ENCODE measurements at places on chromosomes 11 and 22.

GRCh38 chr11:93895106-93895862 is 44.9 kb upstream of the VSTM5 start:
- no peak for DNase-seq

DNA sequence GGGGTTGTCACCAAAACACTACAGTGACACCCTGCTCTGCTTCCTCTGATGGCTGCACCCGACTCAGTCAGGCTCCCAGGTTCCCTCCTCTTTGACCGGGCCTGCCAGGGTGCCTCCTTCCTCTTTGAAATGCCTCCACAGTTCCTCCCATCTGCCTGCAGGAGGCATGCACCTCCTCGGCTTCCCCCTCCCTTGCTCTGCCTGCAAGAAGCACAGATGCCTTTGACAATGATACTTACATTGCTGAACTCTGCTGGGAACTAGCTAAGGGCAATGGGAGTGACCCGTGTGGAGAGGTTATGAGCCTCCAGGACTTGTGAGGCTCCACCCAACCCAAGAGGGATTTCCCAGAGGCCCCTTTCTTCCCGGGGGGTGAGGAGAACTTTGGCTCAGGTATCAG is 674.1 kb downstream of the OPCML start:
- DNase-seq: no peak

- no peak for DNase-seq
These were observed 15.9 kb upstream of the EI24 start for GRCh38 chr11:125553357-125553756.

- DNase-seq: no peak
These were observed 33.1 kb upstream of the CYB5R3 start for GRCh38 chr22:42682113-42682851.

DNA sequence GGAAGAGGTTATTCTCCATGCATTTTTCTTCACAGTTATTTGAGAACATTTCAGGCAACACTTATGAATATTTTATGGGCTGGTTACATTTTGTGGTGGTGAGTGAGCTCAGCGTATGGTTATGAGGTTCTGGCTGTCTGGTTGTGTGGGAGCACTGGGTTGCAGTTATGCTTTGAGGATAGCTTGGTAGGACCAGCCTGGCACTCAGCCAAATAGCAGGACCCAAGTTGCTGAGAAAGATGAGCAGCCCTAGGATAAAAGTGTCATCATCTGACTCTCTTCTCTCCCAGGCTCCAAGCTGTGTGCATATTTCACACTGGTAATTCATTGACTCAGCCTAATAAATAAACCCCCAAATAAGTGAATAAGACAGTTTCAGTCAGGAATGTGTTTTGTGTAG is 8.1 kb upstream of the SRSF8 start:
- no peak for DNase-seq

GRCh38 chr11:109704432-109704831 is 282.4 kb downstream of the C11orf87 start:
- DNase-seq: no peak

GRCh38 chr22:23180301-23180892 is at the start of gene BCR:
TSS of gene BCR (plus strand) at chr22:23180509. CDS start at chr22:23180961, 452 bp downstream.
- DNase-seq: no peak

DNA sequence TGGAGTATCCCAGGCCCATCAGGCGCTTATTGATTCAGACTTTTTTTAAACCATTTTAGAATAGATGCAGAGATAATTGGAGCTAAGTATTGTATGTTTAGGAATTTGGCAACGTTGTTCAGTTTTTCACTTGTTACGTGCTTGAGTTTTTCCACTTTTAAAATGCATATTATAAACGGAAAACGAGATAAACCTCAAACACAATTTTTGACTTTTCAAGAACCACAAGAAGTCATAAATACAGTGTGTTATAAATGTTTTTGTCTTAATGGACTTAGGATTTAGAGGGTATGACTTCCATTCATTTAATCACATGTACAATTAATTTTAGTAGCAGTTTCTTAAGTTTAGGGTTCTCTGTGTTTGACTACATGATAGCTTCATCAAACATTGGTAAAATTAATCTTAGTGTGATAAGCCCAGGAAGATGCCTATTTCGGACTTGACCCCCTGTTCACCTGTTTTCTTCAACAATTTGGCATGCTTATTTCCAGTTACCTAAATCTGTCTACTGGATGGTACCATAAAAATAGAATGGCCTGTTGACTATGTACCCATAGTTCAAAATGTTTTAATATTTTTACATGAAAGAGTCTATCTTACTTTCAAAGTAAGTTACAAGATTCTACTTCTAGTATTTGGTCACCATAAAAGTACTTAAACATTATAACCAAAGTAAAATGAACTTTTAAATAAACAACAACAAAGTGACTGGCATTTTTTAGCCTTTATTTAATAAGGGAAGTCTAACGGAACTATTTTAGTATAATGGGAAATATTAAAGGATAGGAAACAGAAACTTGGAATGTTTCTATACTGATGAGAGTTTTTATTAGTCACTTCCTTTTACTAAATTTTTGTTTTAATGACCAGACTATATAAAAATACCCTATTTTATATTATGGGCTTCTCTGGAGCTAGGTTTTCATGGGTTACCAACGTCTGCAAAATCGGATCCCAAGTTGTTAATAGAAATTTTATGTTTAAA is 1.4 kb downstream of the ZC3H12C start:
- no peak for DNase-seq

- no peak for DNase-seq
These were observed 252.9 kb downstream of the ETS1 start for GRCh38 chr11:128334311-128335044.

DNA sequence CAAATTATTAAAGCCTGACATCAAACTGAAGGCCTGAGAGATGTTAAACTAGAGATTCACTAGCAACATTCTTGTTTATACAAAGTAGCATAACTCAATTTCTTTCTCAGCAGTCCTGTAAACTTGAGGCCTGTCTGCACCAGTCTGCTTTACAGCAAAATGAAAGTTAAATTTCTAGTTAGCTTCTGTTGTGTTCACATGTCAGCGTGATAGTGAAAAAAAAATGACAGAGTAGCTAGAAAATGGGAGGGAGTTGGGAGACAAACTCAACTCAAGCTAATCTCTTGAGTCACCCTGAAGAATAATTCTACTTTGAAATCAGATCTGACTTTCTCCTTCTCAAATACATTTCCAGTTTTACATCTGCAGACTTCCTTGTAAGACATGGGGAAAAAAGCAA is 6.5 kb downstream of the RBFOX2 start:
- no peak for DNase-seq

- DNase-seq: no peak
These were observed 6.4 kb downstream of the CCT8L2 start for GRCh38 chr22:16586170-16586569.

DNA sequence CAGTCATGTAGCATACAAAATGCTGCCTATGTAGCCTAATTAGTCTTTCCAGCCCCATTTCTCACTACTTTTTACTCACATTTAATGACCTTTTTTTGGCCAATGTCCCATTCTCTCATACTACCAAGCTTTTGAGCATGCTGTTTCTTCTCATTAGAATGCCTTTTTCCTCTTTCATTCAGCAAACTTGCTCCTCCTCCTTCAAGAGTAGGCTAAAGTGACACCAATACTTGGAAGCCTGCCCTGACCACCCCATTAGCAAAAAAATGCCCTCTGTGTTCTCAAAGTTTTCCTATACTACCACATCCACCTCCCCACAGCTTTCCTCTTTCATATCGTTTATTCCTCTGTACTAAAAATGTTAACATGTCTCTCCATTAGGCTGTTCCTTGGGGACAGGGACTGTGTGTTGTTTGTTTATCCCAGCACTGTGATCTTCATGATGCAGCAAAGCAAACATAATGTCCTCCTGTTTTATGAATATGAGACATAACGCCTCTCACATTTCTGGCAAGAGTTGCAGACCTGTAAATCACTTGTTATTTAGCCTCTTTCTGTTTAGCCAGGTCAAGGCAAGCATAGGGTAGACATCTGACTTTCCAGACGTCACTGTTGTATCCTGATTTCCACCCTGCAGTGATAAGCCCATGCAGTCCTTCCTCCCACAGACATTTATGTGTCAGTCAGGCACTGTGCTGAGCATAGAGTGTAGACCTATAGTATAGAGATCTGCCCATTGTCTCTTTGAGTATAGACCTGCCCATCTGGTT is 62.0 kb upstream of the UCP3 start:
- no peak for DNase-seq

DNA sequence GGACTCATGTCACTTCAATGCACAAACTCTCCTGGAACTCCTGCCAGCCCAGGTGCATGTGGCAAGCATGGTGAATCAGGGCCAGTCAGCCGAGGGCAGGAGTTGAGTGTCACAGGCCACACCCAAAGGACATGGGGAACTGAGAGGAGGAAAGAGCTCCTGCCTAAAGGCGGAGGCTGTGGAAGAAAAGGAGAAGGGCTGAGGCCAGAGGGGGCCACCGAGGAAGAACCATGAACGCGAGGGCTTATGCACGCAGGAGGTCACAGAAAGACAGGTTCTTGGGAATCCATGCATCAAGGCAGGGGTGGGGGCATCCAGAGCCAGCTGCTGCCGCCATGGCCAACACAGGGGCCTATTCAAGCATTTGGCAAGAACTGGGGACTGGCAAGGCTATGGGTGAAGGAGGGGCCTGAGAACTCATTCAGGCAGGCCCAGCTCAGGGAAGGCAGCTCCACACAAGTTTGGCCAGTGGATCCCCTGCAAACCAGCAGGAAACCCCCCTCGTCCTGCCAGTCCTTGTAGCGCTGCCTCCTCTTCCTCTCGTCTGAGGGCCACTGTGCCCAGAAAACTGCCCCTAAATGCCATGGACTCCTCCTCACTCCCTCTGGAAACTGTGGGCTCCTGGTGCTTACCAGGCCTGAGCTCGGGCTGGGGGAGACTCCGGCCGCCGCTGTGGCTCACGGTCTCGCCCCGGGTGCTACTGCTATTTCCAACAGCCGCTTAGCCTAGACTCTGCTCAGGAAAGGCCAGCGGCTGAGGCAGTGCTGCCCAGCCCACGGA is 15.4 kb downstream of the PPM1F start:
- no peak for DNase-seq

GRCh38 chr22:35761037-35761436 is 43.4 kb downstream of the APOL5 start:
- no peak for DNase-seq

- no peak for DNase-seq
These were observed 679 bp downstream of the SPCS2 start for GRCh38 chr11:74949753-74950137.

DNA sequence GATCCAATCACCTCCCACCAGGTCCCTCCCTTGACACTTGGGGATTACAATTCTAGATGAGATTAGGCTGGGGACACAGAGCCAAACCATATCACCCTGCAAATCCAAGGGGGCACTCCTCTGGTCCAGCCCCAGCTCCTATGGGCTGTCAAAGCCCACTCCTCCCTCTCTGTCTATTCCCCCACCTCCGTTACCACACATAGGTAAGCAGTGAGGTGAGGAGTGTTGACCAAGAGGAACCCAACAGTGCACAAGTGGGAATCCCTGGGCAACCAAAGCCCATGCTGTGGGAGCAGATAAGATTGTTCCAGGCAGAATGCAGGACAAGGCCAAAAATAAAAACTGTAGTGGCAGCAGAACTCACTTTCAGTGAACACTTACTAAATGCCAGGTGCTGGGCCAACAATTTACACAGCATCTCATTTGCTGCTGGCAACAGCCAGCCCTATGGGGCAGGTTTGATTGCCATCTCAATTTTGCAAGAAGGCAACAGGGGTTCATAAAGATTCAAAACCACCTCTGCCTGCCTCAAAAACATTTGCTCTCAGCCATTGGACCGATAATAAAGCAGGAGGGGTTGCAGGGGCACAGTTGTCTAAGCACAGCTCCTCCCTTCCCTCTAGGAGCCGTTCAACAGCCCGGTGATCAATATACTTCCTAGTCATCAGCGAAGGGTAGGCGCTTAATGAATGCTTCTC is 8.9 kb downstream of the SDF2L1 start:
- DNase-seq: no peak

DNA sequence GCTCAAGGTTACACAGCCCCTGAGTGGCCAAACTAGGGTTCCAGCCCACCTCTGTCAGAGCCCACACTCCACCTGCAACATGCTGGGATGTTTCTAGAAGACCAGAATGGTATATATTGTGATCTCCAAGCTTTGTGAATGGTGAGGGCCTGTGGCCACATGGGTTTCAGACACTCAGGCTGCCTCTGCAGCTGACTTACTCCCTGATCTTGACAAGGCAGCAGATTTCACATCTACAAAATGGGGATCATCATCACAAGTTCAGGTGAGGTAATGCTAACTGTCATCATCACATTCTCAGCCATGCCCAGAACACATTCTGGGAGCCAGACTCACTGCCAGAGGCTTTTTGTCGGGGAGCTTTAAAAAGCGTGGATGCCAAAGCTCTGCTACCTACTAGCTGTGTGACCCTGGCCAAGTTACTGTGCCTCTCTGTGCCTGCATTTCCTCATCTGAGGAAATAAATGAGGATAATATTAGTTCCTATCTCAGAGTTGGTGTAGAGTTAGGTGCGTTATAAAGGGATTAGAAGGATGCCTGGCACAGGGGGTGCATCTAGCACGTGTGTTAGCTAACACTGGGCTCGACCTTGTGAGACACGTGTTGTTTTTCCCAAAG is 24.9 kb upstream of the WNT11 start:
- DNase-seq: no peak

GRCh38 chr22:42560781-42561180 is 7.0 kb downstream of the SERHL2 start:
- DNase-seq: no peak

- no peak for DNase-seq
These were observed 8.5 kb downstream of the RNH1 start for GRCh38 chr11:498297-499181.

DNA sequence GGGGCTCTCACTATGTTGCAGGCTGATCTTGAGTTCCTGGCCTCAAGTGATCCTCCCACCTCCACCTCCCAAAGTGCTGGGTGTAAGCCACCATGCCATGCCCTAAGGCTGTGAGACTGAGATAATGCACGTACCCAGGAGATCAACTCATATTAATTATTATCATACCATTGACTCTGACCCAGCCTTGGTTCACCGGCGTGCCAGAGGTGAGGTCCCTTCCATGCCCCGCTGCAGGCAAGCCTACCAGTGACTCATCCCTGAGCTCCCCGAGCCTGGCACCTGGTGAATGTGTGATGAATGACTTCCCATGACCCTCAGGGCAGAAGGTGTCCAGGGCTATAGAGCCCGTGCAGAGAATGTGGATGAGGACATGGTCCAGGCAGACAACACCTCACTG is 12.1 kb downstream of the GAL3ST1 start:
- no peak for DNase-seq

DNA sequence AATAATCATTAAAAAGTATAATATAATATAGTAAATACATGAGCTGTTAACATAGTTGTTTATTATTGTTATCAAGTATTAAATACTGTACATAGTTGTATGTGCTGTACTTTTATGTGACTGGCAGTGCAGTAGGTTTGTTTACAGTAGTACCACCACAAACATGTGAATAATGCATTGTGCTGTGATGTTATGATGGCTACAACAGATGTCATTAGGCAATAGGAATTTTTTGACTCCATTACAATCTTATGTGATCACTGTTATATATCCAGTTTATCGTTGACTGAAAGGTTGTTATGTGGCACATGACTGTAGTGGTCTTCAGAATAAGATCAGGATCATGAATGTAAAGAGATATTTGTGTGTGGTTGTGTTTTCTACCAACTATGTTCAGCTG is 577.8 kb downstream of the JRKL start:
- DNase-seq: no peak

GRCh38 chr11:129853518-129854231 is 38.0 kb downstream of the TMEM45B start:
- DNase-seq: no peak

GRCh38 chr22:33073989-33074418 is 15.8 kb upstream of the SYN3 start:
- DNase-seq: no peak
